ENCODE measurements at places on chromosomes 6 and 20. TPM values are rescaled to one million over a fixed set of nuclear protein-coding genes. Genes with fewer than 3 reads are reported as not detected.

GRCh38 chr20:36154700-36155628 lies at the start of gene EPB41L1:
EPB41L1 (plus strand) TSS chr20:36154740; CDS start chr20:36173778, 19,038 bp downstream.
- H3K36me3 ChIP-seq, result no peaks in the 10 kb centered on the region
- peak within 1 kb of the TSS; percentile 42 for H3K27ac ChIP-seq
- no peak for DNase-seq
- peaks cover 19% of the 10 kb centered on the region for H3K4me1 ChIP-seq
- no peaks in the 10 kb centered on the region for H3K27me3 ChIP-seq
- H3K4me3 ChIP-seq, result peak within 1 kb of the TSS; percentile 66

GRCh38 chr6:127053032-127053874 lies 65.2 kb upstream of the RSPO3 start:
- DNase-seq, result no peak
- H3K4me3 ChIP-seq, result no peak overlapping the region
- no peaks in the 10 kb centered on the region for H3K27me3 ChIP-seq
- H3K4me1 ChIP-seq, result no peaks in the 10 kb centered on the region
- H3K36me3 ChIP-seq, result no peaks in the 10 kb centered on the region

- no peak for DNase-seq
- no peaks in the 10 kb centered on the region for H3K4me1 ChIP-seq
- no peaks in the 10 kb centered on the region for H3K27me3 ChIP-seq
- H3K27ac ChIP-seq, result no peak overlapping the region
Measured at GRCh38 chr6:97361286-97361685, 78.3 kb upstream of the MMS22L start.

DNA sequence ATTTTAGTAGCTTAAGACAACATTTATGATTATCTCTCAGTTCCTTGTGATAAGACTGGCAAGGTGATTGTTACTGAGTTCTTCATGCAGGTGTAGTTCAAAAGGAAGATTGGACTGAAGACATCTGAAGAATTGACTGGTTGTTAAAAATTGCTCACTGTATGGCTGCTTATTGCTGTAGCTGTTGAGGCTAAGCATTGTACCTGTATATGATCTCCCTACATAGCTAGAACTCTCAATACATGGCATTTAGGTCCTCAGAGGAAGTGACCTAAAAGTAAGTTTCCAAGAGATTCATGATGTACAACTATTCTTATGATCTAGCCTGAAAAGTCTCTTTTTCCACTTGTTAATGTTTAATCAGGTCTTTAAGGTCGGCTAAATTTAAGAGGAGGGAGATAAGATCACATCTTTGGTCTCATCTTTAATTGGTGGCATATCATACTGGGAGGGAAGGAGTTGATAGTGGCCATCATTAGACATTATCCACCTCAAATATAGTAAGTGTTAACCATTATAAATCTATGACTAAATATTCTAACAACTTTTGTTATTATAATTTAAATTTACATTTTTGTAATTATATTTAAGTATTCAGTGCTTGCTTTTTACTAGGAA lies 401.2 kb upstream of the EPHA7 start:
- no peak overlapping the region for H3K27ac ChIP-seq
- H3K4me1 ChIP-seq, result no peaks in the 10 kb centered on the region
- no peaks in the 10 kb centered on the region for H3K27me3 ChIP-seq
- H3K4me3 ChIP-seq, result no peak overlapping the region
- H3K36me3 ChIP-seq, result no peaks in the 10 kb centered on the region
- DNase-seq, result no peak

DNA sequence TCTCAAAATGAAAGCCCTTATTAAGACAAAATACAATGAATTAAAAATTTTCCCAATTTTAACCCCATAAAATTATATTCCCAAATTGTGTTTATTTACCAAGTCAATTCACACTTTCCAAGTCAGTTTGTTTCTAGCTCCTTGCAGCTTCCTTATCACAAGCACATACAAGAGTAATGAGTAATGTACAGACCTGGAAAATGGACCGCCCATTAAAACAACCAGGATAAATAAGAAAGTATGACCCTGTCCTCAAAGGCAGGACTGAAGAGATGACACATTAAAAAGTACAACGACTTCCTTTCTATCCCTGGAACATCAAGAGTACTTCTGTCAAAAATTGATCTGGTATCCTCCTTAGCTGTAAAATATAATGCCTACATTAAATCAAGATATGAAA lies 47.1 kb upstream of the TMX4 start:
- H3K27me3 ChIP-seq, result no peaks in the 10 kb centered on the region
- H3K4me3 ChIP-seq, result no peak overlapping the region
- H3K36me3 ChIP-seq, result no peaks in the 10 kb centered on the region
- H3K27ac ChIP-seq, result no peak overlapping the region
- H3K4me1 ChIP-seq, result no peaks in the 10 kb centered on the region

LPA gene
- 1.7 TPM for total RNA-seq

GRCh38 chr6:129889580-129889979 lies 28.5 kb upstream of the TMEM244 start:
- no peaks in the 10 kb centered on the region for H3K27me3 ChIP-seq
- no peaks in the 10 kb centered on the region for H3K4me1 ChIP-seq
- H3K36me3 ChIP-seq, result no peaks in the 10 kb centered on the region
- no peak overlapping the region for H3K27ac ChIP-seq
- no peak overlapping the region for H3K4me3 ChIP-seq

SMOC2 gene
- 10.7 TPM for total RNA-seq

- no peak overlapping the region for H3K27ac ChIP-seq
- H3K27me3 ChIP-seq, result no peaks in the 10 kb centered on the region
- H3K4me1 ChIP-seq, result no peaks in the 10 kb centered on the region
- DNase-seq, result no peak
- no peaks in the 10 kb centered on the region for H3K36me3 ChIP-seq
Measured at GRCh38 chr6:71446470-71446869, 157.9 kb downstream of the OGFRL1 start.

GRCh38 chr6:113529879-113530278 lies 327.3 kb upstream of the MARCKS start:
- H3K4me1 ChIP-seq, result no peaks in the 10 kb centered on the region
- H3K27ac ChIP-seq, result no peak overlapping the region
- H3K4me3 ChIP-seq, result no peak overlapping the region
- H3K27me3 ChIP-seq, result no peaks in the 10 kb centered on the region
- no peak for DNase-seq

- no peak overlapping the region for H3K27ac ChIP-seq
- no peak overlapping the region for H3K4me3 ChIP-seq
- no peaks in the 10 kb centered on the region for H3K27me3 ChIP-seq
- no peaks in the 10 kb centered on the region for H3K4me1 ChIP-seq
- H3K36me3 ChIP-seq, result no peaks in the 10 kb centered on the region
- DNase-seq, result no peak
Measured at GRCh38 chr20:29325304-29325640, 1932.2 kb upstream of the DEFB115 start.

DNA sequence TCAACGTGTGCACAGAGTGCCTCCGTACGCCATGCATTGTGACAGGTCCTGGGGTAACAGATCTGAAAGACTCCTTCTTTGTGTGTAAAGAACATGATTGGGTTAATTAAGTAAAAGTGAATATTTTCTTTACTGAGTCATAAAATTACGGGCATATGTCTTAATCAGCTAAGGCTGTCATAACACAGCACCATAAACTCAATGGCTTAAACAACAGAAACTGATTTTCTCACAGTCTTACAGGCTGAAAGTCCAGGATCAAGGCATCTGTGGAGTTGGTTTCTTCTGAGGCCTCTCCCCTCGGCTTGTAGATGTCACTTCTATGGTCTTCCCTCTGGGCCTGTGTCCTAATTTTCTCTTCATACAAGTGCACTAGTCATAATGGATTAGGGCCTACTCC lies 176.9 kb downstream of the MTFR2 start:
- H3K27ac ChIP-seq, result no peak overlapping the region
- H3K36me3 ChIP-seq, result no peaks in the 10 kb centered on the region
- H3K4me3 ChIP-seq, result no peak overlapping the region
- DNase-seq, result no peak
- H3K27me3 ChIP-seq, result no peaks in the 10 kb centered on the region
- H3K4me1 ChIP-seq, result no peaks in the 10 kb centered on the region

C6orf58 gene
- not detected for total RNA-seq

- DNase-seq, result no peak
- no peaks in the 10 kb centered on the region for H3K36me3 ChIP-seq
- no peak overlapping the region for H3K4me3 ChIP-seq
- no peaks in the 10 kb centered on the region for H3K27me3 ChIP-seq
Measured at GRCh38 chr6:53922539-53922981, 127.8 kb downstream of the LRRC1 start.

RNF217 gene
- total RNA-seq, result 20.5 TPM

DNA sequence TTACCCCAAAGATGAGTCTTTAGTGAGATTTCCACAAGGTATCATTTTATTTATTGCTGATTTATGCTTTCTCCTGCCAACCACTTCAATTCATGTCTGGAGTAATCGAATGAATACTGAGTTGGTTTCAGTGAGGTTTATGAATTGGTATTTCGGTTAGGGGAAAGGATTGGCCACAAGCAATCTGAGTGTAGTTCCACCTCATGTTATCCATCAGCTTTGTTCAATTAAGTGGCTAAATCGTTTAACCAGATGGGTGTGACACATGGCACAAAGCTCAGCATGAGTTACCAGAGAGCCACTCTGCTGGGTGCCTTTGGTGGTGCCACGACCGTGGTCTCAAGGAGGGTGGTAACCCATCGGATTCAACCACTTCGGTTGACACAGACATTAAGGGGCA lies 148.2 kb downstream of the FNDC1 start:
- H3K27ac ChIP-seq, result no peak overlapping the region
- H3K4me3 ChIP-seq, result no peak overlapping the region
- H3K36me3 ChIP-seq, result no peaks in the 10 kb centered on the region
- no peaks in the 10 kb centered on the region for H3K4me1 ChIP-seq
